HL-60 (cell line): ENCODE measurements at places on chromosomes 3 and 15.

DNA sequence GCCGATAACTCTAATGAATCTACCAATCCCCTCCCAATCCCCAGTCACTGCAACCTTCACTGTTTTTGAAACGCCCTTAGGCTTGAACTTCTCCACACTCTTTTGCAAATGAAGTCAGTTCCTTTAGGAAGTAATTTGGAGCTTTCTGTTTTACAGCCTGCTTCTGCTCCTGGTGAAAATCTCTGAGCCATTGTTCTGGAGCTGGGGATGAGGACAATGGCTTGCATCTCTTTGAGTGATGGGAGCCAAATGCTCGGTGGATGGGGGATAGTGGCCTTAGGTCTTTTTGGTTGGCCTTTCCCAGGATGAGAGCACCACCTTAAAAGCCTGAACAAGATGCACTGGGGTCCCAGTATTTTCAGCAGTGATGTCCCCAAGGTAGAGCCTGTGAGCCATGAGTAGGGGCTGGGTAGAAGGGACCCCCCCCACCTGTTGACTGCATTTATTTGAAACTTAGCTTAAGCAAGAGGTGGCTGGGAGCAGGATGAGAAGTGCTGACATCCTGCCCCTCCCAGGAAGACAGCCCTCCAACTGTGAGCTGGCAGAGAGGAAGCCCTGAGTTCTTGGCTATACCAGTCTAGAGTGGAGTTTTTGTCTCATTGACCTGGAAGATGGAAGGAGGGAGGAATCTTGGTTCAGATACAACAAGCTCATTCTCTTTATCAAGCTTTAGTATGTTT lies 7.6 kb upstream of the MYO5C start:
- no peak for DNase-seq

DNA sequence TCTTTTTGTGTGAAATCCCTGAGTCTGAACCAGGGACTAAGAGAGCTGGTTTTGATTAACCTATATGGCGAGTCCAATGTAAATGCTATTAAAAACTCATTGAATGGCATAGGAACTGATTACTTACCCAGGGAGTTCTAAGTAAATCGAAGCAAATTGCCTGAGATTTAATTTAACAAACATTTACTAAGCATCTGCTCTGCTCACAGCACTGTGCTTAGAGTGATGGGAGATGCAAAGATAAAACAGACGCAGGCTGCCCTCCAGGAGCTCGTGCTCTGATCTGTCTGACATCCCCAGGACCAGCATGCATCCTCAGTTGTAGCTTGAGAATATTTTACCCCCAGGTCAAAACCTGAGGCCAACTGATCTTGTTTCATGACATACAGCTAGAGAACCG lies 247.9 kb downstream of the NR2F2 start:
- DNase-seq: no peak

GRCh38 chr15:42090370-42090769 lies 4.0 kb downstream of the PLA2G4D start:
- DNase-seq: no peak

DNA sequence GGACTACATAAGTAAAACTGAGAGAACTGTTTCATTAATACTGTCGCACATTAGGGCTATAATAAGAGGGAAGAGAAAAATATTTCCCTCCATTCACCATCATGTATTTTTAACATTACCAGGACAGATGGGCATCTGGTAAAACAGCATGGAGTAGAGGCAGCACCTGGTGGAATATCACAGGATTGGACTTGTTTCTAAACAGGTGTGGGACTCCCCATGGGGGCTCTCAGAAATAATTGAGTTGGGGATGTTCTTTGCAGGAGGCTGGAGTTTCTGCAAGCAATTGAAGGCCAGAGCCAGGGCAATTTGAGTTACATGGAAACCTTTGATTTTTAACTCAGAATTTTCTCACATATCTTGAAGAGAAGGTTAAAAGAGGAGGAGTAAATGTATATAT lies 8.4 kb upstream of the MINDY2 start:
- DNase-seq: no peak

DNA sequence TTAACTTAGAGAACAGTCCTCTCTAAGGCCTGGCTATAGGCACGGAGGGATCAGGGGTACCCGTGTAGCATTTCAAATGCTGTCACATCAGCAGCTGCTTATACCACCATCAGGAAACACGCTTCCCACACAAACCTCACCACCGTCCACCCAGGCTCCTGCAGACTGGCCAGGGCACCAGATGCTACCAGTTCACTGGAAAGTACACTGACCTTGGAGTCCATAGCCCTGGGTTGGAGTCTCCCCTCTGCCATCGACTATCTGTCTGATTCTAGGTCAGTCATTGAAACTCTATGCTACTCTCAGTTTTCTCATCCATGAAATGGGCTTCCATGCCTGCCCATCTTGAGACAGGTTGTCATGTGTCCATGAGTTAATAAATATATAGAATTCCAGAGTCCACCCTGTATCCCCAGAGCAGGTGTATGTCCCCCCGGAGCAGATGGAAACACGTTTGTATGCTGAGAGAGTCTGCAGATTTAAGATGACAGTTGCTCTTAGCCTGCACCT lies 156.0 kb upstream of the SMAD3 start:
- DNase-seq: no peak

DNA sequence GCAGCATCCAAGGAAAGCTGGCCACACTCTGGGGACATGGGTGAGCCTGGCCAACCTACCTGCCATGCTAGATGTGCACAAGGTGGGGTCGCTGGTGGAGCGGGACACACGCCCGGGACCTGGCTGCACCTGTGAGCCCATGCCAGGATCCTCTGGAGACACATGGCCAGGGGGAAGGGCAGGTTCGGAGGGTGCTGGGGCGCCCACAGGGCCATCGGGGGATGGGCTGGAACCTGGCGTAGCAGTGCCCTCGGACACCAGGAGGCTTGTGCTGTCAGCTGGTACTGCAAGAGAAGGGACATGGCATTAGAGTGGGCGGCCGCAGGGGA lies 143.4 kb downstream of the NSMCE3 start:
- DNase-seq: no peak

DNA sequence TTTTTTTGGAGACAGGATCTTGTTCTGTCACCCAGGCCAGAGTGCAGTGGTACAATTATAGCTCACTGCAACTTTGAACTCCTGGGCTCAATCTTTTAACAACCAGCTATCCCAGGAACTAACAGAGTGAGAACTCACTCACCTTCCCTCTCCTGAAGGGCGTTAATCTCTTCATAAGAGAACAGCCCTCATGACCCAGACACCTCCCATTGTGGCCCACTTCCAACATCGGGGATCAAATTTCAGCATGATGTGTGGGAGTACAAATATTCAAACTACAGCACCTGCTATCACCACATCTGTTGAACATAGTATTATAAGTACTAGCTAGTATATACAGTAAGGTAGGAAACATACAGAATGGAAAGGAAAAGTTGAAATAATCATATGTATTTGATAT lies 132.5 kb downstream of the DOCK3 start:
- no peak for DNase-seq

GRCh38 chr3:41216993-41217392 lies 17.7 kb downstream of the CTNNB1 start:
- no peak for DNase-seq

DNA sequence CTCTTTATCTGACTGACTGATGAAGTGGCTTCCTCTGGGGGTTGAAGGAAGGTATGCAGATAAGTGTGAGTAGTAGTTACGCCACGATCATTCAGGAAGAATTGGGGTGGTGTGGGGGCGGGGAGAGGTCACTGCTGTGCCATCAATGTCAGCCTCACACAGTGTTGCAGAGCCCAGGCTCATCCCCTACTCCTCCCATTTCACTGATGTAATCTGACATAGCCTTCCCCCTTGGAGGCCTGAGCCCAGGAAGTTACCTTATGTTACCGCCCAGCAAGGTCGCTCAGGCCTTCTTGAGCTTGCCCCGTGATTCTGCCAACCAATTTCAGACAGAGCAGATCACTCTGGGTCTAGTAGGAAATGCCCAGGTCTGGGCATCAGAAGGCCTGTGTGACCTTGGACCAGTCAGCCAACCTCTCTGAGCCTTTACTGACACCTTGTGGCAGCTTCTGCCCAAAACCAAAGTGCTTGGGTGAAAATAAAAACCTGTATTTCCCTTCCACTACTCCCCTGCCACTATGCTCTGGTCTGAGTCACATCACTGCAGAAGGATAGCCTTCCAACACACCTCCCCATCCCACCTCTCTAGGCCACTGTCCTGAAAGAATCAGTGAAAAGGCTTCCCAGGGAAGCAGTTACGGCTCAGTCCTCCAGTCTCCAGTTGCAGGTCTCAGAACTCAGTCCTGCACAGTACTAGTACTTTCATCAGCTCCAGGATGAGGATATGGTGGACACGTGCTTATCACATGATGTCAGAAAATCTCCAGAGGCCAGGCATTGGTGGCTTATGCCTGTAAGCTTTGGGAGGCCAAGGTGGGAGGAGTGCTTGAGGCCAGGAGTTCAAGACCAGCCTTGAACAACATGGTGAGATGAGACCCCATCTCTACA lies 28.1 kb upstream of the INSYN1 start:
- DNase-seq: no peak

GRCh38 chr3:139099968-139100817 lies 55.5 kb upstream of the PRR23C start:
- DNase-seq: no peak

DNA sequence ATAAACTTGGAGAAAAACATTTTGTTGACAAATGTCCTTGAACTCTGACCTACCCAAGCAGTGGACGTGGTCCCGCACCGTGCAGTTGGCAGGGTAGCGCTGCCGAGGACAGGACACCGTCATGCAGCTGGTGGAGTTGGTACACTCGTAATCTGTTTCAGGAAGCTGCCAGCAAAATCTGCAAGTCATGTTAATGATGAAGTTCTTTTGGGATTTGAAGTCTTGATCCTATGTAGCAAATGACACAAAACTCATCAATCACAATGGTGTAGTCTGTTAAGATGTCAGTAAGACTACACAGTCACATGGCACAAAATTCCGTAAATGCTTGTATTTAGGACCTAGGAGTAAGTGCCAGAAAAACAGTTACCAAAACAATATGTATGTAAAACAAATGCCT lies 5.5 kb downstream of the TM2D3 start:
- no peak for DNase-seq

DNA sequence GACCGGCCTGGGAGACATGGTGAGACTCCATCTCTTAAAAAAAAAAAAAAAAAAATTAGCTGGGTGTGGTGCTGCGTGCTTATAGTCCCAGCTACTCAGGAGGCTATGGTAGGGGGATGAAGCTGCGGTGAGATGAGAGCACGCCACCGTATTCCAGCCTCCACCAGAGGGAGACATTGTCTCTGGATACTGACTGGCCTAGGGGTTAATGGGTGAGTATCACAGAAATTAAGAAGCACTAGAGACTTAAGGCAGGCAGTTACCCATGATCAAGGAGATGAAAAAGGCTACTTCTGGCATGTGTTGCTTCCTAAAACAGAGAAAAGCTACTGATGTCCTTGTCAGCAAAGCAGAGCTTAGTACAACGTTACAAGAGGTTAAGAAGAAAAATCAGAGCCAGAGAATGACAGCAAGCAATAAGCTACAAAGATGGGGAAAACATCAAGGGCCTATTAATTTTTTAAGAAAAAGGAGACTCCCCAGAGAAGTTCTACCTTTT lies 8.6 kb downstream of the TFRC start:
- DNase-seq: no peak

DNA sequence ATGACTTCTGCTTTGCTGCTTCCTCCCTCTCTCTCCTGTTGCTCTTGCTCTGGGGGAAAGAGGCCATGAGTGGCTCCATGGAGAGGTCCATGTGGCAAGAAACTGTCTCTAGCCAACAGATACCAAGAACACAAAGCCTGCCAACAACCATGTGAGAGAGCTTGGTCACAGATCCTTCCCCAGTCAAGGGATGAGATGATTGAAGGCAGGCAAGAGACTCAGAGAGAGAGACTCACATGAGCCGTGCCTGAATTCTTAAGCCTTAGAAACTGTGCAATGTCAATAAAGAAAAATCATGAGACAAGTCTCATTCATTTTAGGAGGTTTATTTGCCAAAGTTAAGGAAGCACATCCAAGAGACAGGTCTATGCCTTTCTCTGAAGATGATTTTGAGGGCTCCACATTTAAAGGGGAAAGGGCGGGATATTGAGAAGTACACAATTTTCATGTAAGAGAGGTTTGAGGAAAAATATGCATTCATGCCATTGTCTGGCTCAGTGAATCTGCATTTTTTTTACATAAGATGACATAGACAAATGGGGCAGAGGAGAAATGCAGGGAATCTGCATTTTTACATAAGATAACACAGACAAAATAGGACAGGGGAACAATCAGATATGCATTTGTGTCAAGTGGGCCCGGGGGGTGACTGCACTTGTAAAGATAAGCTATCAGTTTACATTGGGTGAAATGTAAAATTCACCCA lies 59.5 kb upstream of the SUCLG2 start:
- peak; percentile 39 for DNase-seq

GRCh38 chr15:91694831-91695210 lies 158.7 kb upstream of the SLCO3A1 start:
- DNase-seq: no peak

DNA sequence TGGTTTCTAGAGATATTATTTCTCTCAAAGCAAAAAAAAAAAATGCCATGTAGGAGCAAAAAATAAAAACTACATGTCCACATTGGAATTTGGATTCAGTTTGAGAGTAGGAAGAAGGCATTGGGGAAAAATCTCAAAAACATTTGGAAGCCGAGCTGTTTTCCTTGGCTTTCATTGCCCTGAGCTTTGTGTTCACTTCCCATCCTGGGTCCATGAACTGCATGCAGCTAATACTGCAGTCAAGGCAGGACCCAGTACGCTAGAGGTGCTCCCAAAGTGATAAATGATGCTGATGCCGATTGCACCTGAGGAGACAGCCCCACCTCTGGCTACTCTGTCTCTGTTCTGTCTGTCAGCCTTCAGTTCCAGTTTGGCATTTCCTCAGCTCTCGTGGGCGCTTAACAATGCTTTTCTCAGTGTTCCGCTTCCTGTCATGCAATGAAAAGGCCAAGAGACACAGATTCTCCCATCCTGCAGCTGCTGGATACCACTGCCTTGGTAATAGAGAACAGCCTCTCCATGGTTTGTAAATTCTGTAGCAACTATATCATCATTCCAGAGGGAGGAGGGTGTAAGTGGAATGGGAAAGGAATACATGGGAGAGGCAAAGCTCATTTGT lies 181.8 kb downstream of the RYR3 start:
- DNase-seq: no peak

DNA sequence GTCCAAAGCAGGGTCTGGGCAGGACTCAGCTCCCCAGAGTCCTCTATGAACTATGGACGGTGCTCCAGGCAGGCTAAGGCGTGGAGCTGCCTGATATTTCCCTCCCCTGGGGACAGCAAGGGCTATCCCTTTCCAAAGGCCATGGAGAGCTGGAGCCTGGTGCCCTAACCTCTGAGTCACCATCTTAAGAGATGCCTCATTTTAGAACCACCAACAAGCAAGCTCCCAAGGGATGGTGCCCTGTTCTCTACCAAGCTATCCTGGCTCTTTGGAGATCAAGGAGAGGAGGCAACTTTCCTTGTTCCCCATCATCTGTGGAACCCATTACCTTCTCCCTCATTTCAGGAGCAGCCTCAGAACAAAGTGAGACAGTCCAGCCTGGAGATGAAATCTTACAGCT lies 15.7 kb downstream of the STARD5 start:
- DNase-seq: no peak

GRCh38 chr3:125916376-125916978 lies 52.5 kb upstream of the ROPN1B start:
- DNase-seq: peak; percentile 84
